ENCODE measurements at places on chromosomes 5 and 9.

DNA sequence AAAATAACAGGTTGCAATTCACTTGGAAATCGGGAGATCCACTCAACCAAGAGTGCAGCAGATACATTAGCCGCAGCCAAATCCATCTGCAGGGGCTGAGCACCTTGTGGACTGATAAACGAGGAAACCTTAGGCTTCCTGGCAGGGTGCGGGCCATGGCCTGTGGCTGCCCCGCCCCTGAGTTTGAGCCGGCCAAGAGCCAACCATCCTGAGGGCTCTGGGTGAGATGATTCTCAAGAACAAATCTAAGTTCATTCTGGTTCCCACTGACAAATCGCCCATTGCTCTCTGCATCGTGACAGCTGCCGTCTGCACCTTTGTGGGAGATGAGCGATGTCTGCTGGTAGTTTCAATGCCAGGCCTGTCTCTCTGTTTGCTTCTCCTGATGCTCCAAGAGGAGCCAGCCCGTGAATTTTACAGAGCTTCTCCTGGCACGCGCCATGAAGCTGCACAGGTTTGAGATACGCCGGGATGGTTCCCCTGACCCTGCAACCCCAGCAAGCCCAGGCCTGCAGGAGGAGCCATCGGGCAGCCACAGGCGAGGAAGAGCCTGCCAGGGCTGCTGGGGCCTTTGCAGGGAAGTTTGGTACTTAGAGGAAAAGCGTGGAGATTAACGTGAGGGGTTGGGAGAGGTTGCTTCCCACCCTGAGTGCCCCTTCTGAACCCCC is 154.0 kb downstream of the OLFM1 start:
- no peak for DNase-seq

- DNase-seq: no peak
Observed at GRCh38 chr5:45101146-45101545, 292.4 kb downstream of the MRPS30 start.

DNA sequence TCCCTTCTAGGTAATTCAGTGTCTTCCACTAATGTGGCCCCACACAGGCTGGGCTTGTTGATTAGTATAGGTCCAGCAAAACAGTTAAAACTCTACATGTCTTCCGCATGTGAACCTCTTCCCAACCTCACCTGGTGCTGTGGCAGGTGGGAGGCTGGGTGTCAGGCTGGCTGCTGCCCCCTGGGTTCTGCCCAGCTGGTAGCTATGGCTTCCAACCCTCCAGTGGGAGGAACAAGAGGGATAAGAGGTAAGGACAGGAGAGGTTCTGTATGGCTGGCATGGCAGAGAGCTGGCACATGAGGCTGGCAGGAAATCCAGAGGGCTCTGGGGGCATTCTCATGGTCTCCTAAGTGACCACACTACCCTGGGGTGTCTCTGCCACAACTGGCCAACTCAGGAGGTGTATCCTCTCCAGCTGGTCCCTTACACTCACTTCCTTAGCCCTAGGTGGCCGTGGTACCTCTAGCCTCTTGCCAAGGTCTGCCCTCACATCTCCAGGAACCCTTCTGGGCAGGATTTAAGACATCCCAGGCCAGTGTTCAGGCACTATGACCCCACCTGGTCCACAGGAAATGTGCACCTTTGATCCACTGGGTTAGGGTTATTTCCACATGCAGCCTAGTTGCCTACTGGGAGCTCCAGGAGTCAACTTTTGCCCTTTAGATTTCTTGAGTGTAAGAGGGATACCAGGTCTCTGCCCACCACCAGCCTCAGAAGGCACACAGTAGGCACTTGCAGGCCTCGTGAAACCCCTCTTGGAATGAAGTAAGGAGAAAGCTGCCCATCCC is 41.7 kb downstream of the AHRR start:
- no peak for DNase-seq

DNA sequence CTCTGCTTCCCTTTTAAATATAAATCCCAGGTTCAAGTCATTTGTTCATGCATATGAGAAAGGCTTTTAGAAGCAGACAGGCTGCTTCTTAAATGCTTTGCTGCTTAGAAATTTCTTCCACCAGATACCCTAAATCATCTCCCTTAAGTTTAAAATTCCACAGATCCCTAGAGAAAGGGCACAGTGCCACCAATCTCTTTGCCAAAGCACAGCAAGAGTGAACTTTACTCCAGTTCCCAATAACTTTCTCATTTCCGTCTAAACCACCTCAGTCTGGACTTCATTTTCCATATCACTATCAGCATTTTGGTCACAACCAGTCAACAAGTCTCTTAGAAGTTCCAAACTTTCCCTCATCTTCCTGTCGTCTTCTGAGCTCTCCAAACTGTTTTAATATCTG is 679.8 kb upstream of the FTMT start:
- DNase-seq: no peak

GRCh38 chr9:92990461-92990860 is 43.1 kb downstream of the FGD3 start:
- no peak for DNase-seq

- no peak for DNase-seq
Observed at GRCh38 chr5:167348251-167348926, 943.1 kb upstream of the WWC1 start.

DNA sequence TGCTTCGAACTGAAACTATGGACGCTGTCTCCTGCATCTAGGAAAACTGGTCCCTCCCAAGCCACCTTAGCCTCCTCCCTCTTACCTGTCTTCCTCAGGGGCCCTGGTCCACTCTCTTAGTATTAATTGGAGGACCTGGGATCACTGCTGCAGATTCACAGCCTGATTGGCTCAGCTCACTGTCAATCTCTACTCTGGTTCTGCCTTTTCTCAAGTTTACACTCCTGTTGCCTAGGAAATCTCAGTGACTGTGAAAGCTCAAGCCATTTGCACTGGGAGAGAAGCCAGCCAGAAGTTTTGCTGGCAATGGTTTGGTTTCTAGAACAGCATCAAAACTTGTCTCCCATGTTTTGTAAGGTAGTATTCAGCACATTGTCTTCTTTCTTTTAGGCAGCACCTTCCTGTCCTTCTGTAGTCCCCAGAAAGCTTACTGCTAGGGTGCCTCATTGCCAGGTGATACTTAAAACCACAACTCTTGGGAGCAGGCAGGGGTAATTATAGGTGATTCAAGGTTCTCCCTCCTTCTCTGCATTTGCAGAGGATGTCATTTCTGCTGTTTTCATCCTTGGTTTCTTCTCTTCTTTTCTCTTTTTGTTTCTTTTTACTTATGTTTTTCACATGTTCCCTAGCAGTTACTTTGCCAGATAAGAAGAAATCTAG is at the start of gene CAPSL:
Gene CAPSL (minus strand): TSS at position 55 of the 660 bp plus-strand sequence. CDS start 17,502 bp downstream, outside the sequence.
- peak; percentile 12 for DNase-seq

- no peak for DNase-seq
Observed at GRCh38 chr9:83313781-83314180, 224.4 kb downstream of the FRMD3 start.

GRCh38 chr5:167920589-167920988 is 370.9 kb upstream of the WWC1 start:
- DNase-seq: no peak

- DNase-seq: no peak
Observed at GRCh38 chr5:68002836-68003235, 212.7 kb upstream of the PIK3R1 start.

DNA sequence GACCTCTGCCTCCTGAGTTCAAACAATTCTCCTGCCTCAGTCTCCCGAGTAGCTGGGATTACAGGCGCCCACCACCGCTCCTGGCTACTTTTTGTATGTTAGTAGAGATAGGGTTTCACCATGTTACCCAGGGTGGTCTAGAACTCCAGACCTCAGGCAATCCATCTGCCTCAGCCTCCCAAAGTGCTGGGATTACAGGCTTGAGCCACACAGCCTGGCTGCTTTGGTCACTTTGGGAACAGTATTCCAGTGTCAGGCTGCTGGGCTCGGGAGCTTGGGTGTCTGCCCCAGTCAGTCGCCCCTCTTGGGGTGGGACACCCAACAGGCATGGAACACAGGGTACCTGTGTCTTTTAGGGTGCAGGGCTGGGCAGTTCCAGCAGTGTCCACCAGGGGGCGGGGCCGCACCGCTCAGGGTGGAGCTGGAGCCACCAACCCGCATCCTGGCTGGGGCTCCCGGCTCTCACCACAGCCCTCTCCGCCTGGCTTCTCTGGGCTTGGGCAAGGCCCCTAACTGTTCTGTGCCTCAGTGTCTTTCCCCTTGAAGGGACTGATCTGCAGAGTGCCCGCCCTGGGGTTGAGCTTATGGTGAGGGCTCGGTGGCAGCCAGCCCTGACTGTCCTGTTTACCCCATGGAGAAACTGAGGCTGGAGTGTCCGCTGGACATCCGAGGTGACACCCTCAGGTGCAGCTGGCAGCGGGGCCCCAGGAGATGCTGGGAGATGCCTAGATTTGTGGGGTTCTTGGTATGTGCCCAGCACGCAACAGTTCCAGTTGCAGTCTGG is 6.4 kb upstream of the RNU6ATAC start:
- DNase-seq: no peak

- DNase-seq: no peak
Observed at GRCh38 chr5:54426209-54426608, 29.3 kb upstream of the HSPB3 start.

DNA sequence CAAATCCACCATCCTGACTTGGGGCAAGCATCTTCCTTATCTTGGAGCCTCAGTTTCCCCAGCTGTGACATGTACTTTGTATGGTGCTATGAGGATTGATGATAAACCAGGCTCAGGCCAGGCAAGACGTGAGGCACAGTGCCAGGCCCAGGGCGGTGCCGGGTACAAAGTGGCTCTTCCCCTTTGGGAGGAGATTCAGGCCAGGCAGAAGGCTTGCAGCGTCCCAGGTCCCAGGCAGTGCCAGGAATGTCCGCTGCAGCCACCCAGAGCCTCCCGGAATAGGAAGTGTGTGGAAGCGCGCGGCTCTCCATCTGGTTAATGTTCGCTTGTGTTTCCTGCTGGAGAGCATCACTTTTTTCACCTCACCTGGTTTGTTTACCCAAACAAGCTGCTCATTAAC is 12.6 kb upstream of the DENND1A start:
- DNase-seq: no peak

DNA sequence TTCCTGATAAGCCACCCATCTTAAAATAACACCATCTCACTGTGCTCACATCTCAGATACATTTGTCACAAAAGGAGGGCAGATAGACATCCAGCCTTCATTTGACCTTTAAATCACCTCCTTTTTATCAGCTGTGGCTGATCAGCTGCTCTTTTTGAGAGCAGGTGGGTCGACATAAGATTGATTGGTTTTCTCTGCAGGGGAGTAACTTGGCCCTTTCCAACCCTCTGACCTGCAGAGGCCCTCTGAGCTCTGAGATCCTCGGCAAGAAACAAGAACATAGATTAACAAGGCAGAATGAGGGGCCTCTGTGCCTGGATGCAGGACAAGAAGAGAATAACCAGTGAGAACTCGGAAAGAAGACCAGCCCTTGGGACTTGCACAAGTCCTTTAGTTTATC is 33.5 kb upstream of the GLRA1 start:
- no peak for DNase-seq

- DNase-seq: no peak
Observed at GRCh38 chr5:19497229-19497815, 490.7 kb downstream of the CDH18 start.

- DNase-seq: no peak
Observed at GRCh38 chr5:1551426-1552301, 27.9 kb upstream of the LPCAT1 start.

DNA sequence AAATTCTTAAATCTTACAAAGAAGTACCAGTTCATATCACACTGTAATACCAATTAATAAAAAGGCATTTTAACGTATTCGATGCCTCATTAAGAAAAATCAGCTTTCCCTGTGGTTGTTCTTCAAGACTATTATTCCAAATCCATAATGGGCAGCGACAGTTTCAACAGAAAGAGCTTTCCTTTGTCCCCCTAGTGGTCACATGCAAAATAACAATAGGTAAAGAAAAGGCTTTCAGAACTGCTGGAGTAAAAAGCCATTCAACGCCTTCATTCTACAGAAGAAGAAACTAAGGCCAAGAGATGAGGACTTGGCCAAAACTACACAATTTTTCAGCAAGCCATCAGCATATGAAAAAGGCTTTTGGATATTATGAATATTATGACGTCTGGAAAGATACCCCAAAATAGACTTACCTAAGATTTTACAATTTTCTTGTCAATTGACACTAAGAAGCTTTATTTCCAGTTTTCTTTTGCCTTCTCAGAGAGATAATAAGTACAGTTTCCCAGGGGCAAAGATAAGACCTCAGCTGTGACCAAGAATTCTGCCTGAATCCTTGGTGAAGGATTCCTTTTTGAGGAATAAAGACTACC is 6.7 kb upstream of the CDH6 start:
- no peak for DNase-seq

- no peak for DNase-seq
Observed at GRCh38 chr5:56052735-56053134, 58.0 kb upstream of the IL6ST start.

DNA sequence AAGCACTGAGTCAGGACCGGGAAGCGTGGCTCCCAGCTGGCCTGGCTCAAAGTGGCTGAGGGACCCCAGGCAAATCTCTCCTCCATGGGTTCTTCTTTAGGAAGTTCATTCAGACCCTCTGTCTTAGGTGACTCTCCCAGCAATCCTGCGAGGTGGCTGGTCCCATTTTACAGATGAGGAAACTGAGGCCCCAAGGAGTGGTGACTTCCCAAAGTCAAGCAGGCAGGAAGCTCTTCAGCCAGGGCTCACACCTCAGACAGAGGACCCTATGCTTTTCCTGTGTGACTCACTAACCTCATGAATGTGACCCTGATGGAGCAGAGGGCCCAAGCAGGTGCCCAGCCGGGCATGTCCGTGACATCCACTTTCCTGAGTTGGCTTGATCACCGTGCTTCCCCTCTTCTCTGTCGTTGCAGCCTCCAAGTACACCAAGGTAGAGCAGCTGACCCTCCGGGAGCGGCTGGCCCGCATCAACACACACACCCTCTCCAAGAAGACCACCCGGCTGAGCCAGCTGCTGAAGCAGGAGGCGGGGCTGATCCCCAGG is 36.5 kb downstream of the ARHGEF37 start:
- DNase-seq: no peak

GRCh38 chr5:124902097-124902821 is 155.8 kb upstream of the ZNF608 start:
- DNase-seq: no peak

- DNase-seq: peak; percentile 37
Observed at GRCh38 chr9:113808391-113809358, 67.4 kb upstream of the ZNF618 start.

GRCh38 chr5:159420940-159421339 is 90.7 kb upstream of the IL12B start:
- DNase-seq: no peak

- DNase-seq: no peak
Observed at GRCh38 chr5:68084396-68084795, 131.2 kb upstream of the PIK3R1 start.

DNA sequence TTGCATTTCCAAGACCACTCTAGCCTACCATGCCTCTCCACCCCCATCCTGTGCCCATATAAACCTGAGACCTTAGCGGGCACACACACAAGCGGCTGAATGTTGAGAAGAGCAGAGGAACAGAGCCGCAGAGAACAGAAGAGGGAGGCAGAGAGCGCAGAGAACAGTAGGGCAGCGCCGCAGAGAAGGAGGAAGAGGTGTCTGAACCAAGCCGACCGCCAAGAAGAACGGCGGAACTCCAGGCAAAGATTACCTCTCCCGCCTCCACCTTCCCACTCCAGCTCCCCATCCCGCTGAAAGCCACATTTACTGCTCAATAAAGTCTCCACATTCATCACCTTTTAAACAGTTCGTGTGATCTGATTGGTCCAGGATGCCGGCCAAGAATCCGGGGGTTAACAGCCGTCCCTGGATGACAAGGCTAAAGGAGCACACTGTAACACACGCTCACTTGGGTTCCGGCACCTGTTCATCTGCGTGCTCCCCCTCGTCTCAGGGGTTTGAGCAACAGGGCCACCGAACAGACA is 33.2 kb downstream of the GRIN3A start:
- DNase-seq: no peak

All from tibial nerve (tissue), 4 donors.